Activated CD4-positive, alpha-beta T cell treated with anti-CD3 and anti-CD28 coated beads for 24 hours (primary cell): ENCODE measurements at places on chromosomes 2 and 18.

DNA sequence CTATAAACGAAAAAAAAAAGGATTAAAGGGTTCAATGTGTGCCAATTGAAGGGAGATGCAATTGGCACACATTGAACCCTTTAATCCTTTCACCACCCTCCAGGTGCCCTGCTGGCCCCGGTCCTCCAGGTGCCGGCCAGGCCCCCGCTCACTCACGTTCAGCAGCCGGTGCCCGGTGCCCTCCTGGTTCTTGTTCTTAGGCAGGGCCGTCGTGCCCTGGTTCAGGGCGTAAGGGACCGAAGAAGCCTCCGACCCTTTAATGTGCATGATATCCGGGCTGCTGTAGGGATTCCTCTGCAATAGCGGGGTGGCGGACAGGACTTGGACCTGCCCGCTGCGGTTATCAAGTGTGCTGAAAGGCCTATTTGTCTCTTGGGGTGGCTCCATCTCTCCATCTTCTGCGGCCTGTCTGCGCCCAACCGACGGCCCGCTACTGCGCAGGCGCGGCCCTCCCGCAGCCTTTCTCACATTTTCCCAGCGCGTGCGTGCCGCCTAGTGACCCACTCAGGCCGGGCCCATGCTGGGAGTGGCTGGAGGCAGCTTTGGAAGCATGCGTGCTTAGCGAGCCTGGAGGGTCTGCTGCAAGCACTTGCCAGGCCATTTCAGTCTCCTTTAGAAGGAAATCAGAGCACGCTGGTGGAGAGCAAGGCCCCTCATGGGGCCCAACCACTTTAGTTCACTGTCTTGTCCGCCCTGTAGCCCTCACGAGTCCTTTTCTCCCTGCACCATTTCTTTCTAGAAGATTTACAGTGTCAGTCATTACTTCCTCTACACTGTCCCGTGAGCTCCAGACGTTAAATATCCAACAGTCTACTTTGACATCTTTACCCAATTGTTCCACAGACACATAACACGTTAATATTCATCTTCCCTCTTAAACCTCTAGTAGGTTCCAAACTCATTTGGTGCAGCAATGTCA lies 24.3 kb downstream of the TMEM237 start:
- no peak for DNase-seq

GRCh38 chr18:5475267-5475666 lies 68.5 kb downstream of the EPB41L3 start:
- no peak for DNase-seq

- DNase-seq: no peak
These were observed 89.5 kb downstream of the COL6A3 start for GRCh38 chr2:237324405-237324831.

- no peak for DNase-seq
These were observed 107.2 kb upstream of the ETAA1 start for GRCh38 chr2:67289921-67290371.

GRCh38 chr2:187774551-187775071 lies 220.4 kb upstream of the TFPI start:
- no peak for DNase-seq

- DNase-seq: no peak
These were observed 124.8 kb upstream of the NYAP2 start for GRCh38 chr2:225274751-225275150.

DNA sequence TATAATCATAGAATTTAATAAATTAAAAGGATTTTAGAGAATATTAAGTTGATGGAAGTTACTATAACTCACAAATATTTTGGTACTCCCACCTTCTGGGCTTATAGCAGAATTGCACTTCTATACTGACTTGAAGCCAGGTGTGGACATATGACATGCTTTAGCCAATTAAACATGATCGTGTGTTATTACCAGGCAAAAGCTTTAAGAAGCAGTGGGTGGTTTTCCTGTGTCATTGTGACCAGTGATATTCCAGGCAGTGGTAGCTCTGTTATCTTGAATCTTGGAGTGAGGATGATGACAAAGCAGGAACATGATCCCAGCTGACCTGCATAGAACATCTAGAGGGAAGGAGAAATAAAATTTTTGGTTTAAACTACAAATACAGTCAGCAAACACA lies 370.9 kb upstream of the ZEB2 start:
- no peak for DNase-seq

DNA sequence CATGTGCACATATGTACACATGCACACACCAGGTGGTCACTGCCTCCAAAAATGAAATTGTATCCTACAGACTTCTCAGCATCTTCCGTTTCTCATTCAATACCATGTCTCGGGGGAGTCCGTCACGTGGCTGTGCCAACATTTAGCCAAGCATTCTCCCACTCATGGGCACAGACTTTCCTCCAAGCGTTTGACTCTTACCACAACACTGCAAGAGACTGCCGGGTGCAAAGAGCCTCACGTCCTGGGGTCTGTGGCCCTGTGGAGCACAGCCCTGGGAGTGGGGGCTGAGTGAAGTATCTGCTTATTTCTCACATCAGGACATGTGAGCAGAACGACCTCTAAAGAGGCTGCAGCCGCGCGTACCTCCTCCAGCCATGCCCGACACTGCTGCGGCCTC lies 28.0 kb downstream of the HDAC4 start:
- no peak for DNase-seq

GRCh38 chr2:206379886-206380285 lies 63.4 kb upstream of the ADAM23 start:
- DNase-seq: no peak

GRCh38 chr2:62084801-62085200 lies 111.1 kb upstream of the B3GNT2 start:
- no peak for DNase-seq

DNA sequence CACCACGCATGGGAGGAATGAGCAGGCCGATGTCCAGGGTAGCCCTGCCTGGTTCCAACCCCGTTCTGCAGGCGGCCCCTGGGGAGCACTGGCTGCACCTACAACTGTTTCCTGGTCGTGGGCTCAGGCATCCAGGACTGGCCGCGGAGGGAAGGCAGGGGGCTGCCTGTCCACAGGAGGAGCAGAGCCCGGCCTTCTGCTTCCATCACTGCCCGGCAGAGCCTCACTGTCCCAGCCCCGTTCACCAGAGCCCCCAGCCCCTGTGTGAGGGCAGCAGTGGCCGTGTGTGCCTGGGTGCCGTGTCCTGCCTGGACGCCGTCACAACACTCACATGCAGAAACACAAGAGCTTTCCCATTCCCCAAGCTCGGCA lies 56.2 kb downstream of the KCNG2 start:
- no peak for DNase-seq

GRCh38 chr18:6150430-6150829 lies 255.1 kb upstream of the TMEM200C start:
- DNase-seq: no peak

GRCh38 chr2:187527262-187527661 lies 27.0 kb downstream of the TFPI start:
- no peak for DNase-seq

DNA sequence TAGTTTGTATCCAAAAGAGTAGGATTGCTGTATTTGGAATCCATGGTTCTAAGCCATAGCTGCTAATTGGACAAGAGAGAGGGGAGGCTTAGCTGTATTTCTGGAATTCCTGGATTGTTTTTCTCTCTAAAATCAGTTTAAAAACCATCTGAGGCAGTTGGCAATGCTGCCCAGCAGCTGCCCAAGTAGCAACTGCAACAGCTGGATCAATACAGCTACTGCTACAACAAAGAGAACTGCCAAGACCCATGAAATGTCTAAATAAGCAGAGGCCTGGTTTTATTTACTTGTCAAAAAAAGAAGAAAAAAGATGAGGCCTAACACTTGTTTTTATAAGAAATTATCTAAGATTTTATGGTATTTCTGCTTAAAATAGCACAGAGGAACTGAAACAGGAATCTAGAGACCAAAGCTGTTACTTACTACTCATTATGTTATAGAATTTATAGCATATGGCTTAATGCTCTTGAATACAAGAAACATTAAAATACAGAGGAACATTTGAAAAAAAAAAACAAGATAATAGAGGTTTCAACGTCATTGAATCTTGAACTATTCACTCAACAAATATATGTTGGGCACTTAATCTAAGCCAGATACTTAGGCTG lies 39.1 kb downstream of the TMEFF2 start:
- no peak for DNase-seq

- DNase-seq: no peak
These were observed 60.1 kb upstream of the DLX2 start for GRCh38 chr2:172162739-172163336.

GRCh38 chr18:13681701-13682100 lies 44.7 kb downstream of the FAM210A start:
- no peak for DNase-seq

GRCh38 chr2:17387591-17387990 lies 130.6 kb downstream of the RAD51AP2 start:
- no peak for DNase-seq

- DNase-seq: no peak
These were observed 40.0 kb downstream of the EPC2 start for GRCh38 chr2:148684507-148684906.

DNA sequence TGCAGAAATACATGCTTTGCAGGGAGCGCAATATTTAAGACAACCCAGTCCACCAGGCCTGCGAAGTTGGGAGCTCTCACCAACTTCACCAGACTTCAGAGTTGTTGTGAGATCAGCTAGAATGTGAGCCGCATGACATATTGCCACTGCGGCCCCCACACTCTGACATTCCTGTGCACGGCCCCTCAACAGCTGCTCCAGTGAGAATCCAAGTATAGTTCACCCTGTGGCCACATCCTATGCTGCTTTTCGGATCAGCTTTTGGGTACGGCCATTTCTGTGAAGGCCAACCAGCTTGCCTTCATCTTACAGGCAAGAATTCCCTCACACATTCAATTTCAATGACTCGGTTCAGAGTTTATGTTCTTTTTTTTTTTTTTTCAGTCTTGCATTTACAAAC lies 177.8 kb downstream of the SOX11 start:
- no peak for DNase-seq

DNA sequence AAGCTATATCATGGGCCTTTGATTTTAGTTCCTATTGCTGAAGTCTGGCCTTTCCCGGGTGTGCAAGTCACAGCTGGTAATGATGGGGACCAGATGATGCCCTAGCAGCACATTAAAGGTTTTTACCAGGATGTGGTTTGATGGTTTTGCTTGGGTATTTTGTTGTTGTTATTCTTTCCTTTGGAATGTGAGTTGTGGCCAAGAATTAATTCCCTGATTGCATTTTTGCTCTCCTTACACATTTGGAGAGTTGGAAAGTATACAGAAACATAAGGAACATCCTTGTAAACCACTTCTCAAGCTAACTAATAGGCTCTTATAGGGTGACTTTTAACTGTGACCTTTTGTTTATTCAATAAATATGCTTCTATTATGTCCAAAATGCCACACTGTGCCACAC lies 154.1 kb upstream of the MMADHC start:
- no peak for DNase-seq

- DNase-seq: no peak
These were observed 29.6 kb upstream of the RPL31 start for GRCh38 chr2:100972452-100972851.

- DNase-seq: no peak
These were observed 364.9 kb downstream of the ANAPC1 start for GRCh38 chr2:111519071-111519470.

DNA sequence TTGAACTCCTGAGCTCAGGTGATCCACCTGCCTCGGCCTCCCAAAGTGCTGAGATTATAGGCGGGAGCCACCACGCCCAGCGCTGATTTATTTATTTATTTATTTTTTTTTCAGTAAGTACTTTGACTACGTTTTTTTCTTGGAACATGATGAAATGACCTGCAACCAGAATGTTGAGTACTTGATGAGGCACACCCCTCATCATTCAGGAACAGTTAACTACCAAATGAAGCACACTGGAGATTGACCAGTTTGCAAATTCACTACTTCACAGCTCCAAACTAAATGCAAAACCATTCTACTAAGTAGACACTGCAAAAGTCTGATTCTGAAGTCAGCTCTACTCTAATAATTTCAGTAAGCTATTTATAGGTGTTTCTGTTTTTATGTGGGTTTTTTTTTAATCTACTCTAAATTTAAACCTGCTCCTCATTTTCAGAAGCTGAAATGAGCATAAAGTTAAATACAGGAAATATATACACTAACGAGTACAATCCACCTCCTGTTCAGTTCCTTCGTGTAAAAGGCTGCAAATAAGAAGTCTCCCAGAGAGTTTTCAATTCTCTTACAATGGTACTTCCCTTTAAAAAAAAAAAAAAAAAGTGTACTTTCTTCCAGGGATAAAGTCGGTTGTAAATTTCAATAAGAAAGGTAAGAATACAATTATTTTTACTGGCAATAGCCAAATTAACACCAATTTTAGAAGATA lies 1.4 kb downstream of the GFPT1 start:
- no peak for DNase-seq

DNA sequence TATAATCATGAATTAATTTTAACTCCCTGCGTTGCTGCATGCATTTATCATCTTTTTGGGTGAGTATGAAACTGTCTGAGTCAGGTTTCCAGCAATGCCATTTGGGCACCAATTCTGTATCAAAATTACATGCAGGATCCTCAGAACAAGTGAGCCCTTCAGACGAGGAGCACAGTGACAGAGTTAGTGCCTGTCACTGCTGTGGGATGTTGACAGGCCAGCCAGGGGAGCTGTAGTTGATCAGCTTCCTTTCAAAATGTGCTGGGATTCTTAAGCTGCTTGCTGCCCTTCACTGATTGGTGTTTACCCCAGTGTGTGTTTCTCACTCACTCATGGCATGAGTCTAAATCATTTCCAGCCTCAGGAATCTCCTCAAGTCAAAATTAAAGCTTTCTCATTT lies 109.2 kb downstream of the TPGS2 start:
- DNase-seq: no peak

DNA sequence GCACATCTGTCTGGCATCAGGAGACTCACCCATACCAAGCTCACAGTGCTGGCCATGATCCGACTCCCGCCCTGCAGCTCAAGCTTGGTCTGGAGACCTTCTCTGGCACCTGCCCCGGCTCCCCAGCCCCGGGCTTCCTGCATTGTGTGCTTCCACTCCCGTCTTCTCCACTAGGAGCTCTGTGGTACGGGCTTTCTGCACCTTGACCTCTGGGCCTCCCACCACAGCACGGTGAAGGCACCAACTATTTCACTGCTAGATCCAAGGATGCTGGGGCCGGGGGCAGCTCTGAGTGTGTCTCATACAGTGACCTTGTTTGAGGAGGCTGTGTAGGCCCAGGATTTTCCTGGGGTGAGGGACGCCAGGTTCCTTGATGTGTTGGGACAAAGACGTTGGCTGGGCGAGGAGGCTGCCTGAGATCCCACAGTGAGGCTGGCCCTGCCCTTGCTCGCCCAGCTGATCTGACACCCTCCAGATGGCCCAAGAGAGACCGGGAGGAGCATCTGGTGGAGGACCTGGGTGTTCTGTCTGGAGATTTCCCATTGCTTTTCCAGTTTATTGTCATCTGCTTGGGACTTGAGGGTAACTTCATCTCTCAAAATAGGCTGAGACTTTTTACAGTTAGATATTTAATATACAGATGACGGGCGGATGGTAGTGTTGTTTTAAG lies 64.0 kb downstream of the HPCAL1 start:
- DNase-seq: no peak

GRCh38 chr2:1775511-1776035 lies 31.3 kb upstream of the PXDN start:
- DNase-seq: no peak

DNA sequence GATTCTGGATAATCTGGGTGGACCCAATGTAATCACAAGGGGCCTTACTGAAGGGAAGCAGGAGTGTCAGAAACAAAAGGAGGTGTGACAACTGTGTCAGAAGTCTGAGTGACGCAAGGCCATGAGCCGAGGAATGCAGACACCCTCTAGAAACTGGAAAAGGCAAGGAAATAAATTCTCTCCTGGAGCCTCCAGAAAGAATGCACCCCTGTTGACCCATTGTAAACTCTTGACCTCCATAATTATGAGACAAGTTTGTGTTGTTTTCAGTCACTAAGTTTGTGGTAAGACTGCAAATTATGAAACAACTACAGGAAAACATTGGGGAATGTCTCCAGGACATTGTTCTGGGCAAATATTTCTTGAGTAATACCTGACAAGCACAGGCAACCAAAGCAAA lies 47.3 kb upstream of the B3GNT7 start:
- DNase-seq: no peak
